Adrenal gland (tissue), 19 donors: ENCODE measurements at places on chromosomes 2 and 18.

DNA sequence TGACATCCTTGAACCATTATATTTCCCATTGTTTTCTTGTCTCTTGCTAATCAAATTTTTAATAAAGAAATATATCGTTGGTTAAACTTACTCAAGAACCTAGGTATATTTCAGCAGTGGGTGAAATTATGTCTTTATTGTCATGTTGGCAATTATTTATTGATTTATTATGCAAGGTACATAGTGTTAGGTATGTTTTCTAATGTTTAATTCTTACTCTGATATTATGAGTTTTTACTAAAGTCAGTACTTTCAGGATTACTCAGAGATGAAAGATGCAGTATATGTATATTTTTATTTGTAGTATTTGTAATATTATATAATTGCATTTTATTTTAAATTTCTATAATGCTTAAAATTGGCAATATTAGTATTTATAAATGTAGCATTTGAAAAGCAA, 46.9 kb downstream of the PSMD14 start:
- DNase-seq = no peak

GRCh38 chr2:84889332-84889731, 8.4 kb upstream of the TRABD2A start:
- no peak for DNase-seq

GRCh38 chr2:42725657-42726056, 38.3 kb downstream of the OXER1 start:
- DNase-seq = no peak

DNA sequence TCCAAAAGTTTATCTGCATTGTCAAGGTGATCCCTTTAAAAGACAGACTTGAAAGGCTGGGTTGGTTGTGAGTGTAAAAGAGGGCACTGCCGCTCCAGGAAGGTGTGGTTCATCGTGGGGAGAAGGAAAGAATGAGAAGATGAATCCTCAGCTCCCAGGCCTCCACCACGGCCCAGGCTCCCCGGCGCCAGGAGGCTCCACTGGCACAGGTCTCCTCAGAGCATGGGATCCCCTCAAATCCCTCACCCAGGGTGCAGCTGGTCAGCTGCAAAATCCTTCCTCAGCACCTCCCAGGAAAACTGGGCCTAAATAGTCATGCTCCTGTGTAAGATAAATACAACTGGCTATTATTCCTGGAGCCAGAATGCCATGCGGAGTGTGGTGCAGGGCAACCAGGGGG, 221.1 kb downstream of the ZNF516 start:
- DNase-seq = no peak

- DNase-seq = no peak
Observed at GRCh38 chr2:79796641-79797040, 283.8 kb downstream of the CTNNA2 start.

DNA sequence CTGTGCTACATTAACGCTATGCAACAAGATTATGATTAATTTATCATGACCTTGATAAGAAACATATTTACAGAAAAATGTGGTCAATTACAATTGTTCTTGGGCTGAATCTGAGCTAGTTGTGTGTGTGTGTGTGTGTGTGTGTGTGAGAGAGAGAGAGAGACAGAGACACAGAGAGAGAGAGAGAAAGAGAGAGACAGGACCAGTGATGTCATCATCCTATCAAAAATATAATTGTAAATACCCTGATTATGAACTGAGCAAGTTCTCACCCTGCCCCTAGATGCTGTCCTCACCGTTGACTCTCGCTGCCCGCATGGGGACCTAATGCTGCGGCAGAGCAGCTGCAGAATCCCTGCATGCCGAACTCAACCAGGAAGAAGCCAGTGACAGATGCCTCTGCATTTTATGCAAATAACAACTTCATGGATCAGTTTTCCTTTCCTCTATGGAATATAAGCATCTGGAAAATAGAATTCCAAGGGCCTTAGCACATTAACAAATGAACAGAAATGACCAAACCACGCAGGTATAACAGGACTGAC, 512.5 kb downstream of the PLCL1 start:
- DNase-seq = no peak

DNA sequence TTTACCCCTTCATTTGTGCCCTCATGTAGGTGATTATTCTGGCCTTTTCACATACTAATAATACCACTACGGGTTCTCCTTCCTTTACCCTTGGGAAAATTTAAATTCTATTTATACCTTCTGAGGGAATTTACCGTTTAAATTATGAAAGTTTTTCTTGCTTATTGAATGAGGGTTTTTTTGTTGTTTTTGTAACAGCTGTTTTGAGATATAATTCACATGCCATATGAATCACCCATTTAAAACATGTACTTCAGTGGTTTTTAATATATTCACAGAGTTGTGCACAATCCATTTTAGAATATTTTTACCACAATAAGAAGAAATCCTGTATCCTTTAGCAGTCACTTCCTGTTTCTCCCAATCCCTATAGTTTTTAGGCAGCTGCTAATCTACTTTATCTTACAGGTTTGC, 54.7 kb downstream of the EML4 start:
- DNase-seq = no peak

DNA sequence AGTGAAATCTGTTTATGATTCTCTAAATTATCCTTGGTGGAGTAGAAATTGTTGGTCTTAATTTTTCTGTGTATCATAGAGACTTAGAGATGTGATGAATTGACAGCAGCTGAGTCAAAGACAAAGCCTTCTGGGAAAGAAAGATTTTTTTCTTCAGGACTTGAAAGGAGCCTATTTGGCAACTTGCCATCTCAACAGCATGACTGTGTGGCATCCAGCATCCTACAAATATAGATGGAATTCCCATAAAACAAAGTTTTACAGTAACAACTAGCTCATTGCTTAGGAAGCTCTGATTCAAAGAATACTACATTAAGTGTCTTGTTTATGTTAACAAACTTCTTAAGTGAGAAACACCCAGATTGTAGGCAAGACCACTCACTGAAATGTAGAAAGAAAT, 79.2 kb upstream of the SETBP1 start:
- no peak for DNase-seq

GRCh38 chr18:24200494-24201290, 61.8 kb downstream of the CABYR start:
- no peak for DNase-seq

GRCh38 chr2:130287656-130288026, 55.1 kb upstream of the IMP4 start:
- DNase-seq = no peak

DNA sequence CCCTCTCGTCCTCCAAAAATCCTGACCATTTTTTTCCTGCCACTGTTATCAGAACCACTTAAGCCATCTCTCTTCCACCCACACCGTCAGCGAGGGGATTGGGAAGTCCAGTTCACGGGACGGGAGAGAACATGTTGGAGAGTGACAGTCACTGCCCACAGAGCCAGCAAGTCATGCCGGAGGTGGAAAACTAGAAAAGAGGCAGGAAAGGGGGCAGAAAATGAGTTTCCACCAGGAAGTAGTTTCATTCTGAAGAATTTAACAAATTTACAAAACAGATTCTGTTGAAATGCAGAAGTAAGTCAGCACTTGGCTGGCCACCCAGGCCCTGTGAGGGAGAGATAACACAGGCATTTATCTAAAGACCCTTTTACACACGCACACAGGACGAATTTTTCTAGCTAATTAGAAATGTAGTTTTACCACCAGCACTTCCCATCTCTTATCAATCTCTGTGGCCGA, 431.3 kb downstream of the TSN start:
- DNase-seq = no peak

GRCh38 chr2:68828887-68829708, 42.1 kb downstream of the BMP10 start:
- DNase-seq = peak; percentile 99

DNA sequence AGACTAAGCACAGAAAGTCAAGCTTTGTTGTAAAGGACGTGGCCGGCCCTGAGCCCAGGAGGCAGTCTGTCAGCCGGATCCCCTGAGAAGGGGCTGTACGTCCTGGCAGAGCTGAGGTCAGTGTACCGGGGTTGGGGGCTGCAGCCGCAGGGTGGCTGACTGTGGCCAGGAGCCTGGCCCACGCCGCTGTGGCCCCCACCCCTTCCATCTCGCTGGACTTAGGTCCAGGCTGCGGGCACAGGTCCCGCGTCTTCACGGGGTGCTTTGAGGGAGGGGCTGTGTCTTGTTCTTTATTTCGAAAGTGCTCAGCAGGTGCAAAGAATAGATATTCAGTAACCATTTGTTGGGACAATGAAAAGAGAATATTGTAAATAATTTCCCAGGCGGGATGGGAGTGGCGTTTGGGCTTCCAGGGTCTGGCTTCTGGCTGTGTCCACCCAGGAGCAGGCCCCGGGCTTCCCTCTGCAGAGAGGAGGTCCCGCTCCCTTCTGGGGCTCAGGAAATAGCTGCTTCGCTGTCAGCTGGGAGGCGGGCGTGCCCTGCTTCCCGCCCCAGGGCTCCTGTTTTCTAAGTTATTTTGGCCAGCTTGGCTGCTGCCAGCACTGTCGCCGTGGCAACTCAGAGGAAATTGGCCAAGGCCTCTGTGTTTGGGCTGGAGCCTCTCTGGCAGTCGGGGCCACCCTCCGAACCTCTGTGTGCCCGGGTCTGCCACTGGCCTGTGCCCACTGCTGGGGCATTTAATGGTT, 7.4 kb downstream of the NFATC1 start:
- peak; percentile 77 for DNase-seq

DNA sequence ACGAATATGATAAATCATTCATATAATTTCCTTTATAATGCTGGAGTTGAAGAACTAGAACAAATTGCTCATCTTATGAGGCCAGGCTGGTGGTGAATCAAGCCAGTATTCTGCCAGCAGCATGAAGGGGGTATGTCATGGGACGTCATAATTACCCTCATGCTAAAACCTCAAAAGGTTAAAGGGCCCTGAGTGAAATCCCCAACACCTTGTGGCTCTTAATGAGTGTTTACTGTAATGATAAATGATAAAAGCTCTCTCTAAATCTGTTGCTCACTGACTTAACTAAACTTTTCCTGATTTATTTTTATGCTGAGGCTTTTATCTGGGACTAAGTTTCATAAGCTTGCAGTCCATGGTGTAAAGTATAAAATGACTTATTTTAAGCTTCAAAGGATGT, 18.3 kb upstream of the NEDD4L start:
- no peak for DNase-seq

DNA sequence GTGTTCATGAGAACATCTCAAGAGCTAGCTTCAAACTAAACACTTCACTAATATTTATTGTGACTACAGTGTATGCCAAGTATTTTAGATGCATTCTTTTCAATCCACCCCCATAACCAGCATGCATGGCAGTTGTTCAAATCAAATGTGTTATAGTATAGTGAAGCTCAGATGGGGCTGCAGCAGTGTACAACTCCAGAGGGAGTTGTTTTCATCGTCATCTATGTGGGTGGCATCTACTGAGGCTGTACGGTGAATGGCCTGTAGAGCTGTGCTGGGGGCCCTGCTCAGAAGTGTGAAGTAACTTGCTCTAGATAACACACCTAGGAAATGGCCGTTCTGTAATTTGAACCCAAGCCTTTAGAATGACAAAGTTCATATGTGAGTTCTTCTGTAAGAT, 71.8 kb upstream of the LRATD1 start:
- DNase-seq = no peak

GRCh38 chr18:76984193-76985155, 148.1 kb downstream of the MBP start:
- DNase-seq = no peak

GRCh38 chr2:182318466-182319220, 108.2 kb downstream of the PDE1A start:
- no peak for DNase-seq

- peak; percentile 61 for DNase-seq
Observed at GRCh38 chr2:97740590-97741182, 27.3 kb downstream of the ZAP70 start.

- DNase-seq = no peak
Observed at GRCh38 chr18:46344416-46345180, 240.4 kb downstream of the HAUS1 start.

GRCh38 chr18:79890674-79891073, 60.8 kb downstream of the SLC66A2 start:
- DNase-seq = no peak

GRCh38 chr2:64122358-64122757, 21.9 kb downstream of the PELI1 start:
- no peak for DNase-seq

- DNase-seq = no peak
Observed at GRCh38 chr2:181467966-181468707, 11.0 kb downstream of the ITGA4 start.

DNA sequence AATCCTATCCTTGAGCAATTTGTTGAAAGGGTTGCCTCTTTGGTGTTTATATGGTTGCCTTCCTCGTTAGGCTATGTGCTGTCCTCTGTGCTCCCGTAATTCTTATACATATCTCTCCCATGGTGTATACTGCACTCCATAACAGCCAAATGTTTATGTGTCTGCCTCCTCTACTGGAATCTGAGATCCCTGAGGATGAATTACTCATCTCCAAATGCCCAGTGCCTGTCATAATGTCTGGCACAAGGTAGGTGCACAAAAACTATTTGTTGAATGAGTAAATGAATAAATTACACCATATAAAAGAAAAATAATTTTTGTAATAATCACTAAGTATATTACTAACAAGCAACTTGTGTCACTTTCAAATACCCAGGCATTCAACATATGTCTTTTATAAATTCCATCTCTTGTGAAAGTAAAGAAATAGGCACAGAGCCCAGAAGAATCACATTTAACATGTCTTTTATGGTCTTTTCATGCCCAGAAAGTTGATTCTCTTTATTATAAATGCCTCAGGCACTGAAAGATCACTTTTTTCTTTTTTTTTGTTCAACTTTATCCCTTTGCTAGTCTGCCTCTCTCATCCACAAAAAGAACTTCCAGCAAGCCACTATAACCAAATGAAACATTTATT, 164.9 kb downstream of the CCDC148 start:
- DNase-seq = no peak

DNA sequence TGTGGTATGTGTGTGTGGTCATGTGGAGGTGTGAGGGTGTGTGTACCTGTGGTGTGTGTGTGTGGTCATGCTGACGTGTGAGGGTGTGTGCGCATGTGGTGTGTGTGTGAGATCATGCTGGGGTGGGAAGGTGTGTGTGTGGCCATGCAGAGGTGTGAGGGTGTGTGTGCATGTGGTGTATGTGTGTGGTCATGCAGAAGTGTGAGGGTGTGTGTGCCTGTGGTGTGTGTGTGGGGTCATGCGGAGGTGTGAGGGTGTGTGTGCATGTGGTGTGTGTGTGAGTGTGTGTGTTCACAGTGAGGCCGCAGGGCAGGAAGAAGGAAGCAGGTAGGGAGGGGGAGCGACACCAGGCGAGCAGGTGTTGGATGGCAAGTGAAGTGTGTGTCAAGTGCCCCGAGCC, 259.0 kb downstream of the LOXHD1 start:
- no peak for DNase-seq

DNA sequence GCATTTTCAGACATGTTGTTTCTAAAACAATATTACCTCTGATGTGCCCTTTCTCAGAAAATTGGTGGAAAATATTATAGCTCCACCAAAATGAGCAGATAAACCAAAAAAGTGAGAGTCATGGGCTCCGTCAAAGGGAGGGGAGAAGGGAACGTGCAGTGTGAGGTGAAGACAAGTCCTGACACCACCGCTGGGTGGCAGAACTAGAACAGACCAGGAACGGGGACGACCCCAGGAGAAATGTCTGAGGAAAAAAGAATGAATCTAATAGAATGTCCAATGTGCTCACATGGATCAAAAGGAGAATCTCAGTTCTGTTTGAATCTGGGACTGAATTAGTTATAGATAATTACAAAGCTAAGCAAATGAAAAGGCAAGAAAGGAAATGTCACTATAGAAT, 22.6 kb upstream of the BCL2 start:
- peak; percentile 43 for DNase-seq

GRCh38 chr2:127098711-127099110, 8.2 kb downstream of the BIN1 start:
- DNase-seq = peak; percentile 42
